NCI-H1694 treated with DMSO at 0.1 percent for 48 hours (cell line): ENCODE measurements at places on chromosomes 11 and 22.

GRCh38 chr11:99349151-99349673 lies 328.5 kb downstream of the CNTN5 start:
- peak; percentile 25 for DNase-seq

GRCh38 chr11:69211540-69211919 lies 55.8 kb downstream of the SMIM38 start:
- no peak for DNase-seq

DNA sequence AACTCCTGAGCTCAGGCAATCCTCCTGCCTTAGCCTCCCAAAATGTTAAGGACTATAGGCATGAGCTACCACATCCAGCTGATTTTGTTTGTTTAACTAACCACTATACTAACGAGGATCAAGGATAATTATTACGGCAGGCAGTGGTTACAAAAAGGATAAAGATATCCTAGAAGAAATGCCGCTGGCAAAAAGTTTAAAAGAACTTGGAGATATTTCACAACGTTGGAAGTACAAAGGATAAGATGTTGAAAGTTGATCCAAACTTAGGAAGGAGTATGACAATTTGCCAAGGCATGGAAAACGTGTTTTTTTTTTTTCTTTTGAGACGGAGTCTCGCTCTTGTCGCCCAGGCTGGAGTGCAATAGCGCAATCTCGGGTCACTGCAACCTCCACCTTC lies 13.4 kb downstream of the AP5B1 start:
- DNase-seq, result no peak

DNA sequence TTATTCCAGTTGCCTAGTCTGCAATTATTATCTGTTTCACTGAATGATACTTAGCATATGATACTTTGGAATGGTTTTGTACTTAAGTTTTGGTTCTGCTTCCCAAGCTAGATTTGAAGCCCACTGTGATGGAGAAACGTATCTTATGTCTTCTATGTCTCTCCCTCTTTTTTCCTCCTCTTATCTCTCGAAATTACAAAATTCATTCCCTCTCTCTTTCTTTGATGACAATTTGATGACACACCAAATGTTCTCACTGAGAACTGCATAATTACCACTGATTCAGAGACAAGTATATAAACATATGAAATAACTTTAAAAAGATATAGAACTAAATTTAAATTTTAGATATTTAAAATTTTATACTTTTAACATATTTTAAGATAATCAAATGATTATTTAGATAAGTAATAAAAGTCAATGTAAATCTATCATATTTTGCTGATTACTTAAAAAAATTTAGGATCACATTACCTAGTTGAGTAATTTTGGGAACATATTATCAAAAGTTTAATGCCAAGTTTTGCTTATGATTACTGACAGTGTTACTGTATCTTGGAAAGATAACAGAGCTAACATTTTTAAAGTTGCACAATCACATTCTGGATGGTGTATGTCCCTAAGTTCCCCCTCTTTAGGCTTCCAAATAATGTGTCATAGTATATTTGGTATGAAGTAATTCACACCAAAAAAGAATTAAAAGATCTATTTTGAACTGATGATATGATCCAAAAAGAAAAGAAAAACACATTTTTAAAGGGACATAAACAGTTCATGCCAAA lies 255.3 kb downstream of the SBF2 start:
- no peak for DNase-seq

DNA sequence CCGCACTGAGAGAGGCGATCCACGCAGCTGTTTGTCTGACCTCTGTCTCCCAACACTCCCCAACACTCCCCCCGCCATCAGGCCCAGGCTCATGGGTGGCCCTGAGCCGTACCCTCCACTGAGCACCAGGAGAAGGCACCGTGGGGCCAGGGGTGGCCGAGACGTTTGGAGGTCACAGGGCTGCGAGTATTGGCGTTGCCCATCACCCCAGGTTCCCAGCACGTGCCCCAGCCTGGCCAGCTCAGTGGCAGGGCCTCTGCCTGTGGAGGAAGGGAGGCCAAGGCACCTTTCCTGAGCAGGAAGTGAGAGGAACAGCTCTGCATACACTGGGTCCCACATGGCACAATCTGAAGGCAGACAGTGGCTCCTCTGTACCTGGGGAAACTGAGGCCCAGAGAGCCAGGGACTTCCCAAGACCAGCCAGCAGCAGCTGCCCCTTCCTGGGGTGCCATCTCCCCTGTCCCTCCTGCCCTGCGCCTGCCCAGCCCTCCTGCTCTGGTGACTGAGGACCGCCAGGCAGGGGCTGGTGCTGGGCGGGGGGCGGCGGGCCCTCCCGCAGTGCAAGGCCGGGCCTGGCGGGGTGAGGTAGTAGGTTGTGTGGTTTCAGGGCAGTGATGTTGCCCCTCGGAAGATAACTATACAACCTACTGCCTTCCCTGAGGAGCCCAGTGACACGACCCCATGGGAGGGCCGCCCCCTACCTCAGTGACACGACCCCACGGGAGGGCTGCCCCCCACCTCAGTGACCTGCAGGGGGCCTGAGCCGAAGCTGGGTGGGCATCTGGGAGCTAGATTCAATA lies 37.0 kb upstream of the PPARA start:
- DNase-seq, result no peak

DNA sequence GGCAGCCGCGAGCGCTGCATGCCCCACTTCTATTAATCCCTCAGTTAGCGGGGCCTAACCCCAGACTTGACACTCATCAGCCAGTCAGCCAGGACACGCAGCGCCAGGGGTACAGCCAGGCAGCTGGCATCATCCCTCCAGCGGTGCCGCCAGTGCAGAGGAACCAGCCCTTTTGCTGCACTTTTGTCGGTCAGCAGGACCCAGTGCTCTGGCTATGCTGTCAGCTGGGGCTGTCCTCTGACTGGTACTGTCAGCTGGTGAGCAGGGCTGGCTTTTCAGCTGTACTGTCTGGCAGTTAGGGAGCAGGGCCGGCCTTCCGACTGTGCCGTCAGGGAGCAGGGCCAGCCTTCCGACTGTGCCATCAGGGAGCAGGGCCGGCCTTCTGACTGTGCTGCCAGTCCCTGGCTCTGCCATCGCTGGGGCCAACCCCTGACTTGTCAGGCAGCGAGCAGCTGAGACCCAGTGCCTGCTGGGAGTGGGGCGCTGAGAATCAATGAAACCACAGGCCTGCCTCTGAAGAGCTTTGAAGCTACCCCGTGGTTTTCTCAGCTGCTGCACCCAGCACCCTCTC lies 115.4 kb downstream of the KIAA1671 start:
- DNase-seq, result no peak

DNA sequence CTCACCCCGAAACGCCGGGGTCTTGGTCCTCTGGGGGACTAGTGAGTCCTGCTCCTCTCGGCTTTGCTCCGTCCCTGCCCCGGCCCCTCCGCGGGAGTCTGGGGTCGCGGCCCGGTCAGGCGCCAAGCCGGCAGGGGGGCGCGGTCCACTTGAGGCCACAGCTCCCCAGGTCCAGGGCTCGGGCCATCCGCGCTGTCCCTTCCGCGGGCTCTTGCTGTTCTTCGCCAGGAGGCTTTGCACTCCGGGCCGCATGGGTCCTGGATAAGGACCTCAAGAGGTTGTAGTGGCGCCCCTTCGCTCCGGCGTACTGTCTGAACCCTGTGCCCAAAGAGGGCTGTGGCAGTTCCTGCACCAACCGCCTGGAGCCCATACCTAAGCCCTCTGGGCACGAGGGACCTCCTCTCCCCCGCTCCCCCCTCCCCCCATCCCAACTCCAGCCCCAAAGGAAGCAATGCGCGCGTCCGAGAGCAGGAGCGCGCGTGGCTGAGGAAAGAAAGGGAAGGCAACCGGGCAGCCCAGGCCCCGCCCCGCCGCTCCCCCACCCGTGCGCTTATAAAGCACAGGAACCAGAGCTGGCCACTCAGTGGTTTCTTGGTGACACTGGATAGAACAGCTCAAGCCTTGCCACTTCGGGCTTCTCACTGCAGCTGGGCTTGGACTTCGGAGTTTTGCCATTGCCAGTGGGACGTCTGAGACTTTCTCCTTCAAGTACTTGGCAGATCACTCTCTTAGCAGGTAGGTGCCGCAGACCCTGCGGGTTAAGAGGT lies at the start of gene ADM:
ADM (plus strand) TSS at position 579 of the 767 bp plus-strand sequence. CDS start 628 bp downstream, outside the sequence.
- peak; percentile 18 for DNase-seq

DNA sequence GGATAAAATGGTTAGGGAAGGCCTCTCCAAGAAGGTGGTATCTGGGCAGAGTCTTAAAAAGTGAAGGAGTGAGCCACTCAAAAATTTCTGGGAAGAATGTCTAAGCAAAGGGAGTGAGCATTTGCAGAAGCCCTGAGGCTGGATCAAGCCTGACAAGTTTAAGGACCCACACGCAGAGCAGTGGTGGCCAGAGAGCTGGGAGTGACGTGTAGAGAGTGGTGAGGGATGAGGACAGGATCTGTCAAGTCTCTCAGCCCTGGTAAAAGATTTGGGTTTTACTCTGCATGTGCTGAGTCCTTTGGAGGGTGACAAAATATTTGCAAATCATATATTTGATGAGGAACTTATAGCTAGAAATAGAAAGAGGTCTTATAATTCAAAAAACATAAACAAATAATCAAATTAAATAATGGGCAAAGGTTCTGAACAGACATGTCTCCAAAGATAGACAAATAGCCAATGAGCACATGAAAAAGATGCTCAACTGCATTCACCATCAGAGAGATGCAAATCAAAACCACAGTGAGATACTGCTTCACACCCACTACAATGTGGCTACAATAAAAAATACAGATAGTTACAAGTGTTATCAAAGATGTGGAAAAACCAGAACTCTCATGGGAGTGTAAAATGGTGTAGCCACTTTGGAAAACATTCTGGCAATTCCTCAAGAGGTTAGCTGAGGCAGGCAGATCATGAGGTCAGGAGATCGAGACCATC lies 107.2 kb upstream of the NNMT start:
- no peak for DNase-seq

- DNase-seq, result no peak
Observed at GRCh38 chr11:1029654-1030053, 6.9 kb downstream of the MUC6 start.

DNA sequence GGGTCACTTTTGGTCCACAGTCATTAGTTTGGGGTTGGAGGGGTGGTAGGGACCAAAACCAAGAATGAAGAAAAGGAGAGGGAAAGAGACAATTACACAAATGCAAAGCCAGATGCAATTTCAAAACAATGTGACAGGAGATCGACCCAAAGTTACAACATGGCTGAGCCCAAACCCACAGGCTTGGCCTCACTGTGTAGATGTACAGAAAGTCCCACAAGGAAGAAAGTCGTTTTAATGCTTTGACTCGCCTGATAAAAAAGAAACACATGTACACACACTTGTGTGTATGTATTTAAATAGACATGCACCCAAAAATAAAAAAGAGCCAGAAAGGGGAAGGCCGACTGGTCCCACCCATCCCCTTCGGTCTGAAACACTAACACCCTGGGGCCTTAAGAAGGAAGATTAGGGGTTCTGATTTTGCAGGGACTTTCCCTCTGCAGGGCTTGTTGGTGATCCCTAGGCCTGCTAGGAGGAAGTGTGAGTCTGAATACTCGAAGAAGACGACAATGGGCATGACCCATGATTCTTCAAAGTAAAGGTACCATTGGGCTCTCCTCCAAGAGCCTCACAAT lies 104.1 kb downstream of the ETS1 start:
- no peak for DNase-seq

GRCh38 chr11:61957021-61957770 lies 7.0 kb downstream of the BEST1 start:
- DNase-seq, result no peak

DNA sequence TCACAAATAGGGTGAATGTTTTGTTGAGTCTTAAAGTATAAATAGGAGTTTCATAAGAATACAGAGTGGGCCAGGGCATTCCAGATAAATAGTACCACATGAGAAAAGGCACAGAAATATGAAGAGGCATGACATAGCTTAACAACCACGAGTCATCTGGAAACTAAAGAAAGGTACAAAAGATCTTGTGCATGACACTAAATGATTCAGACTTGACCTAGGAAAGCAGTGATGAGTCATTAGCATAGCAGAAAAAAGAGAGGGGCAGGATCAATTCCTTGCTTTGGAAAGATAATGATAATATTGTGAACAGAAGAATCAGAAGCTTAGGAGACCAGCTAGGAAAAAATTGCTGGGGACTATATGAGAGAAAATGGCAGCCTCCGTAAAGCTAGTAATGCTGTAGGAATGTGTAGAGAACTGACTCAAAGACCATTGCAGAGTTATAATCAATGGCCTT lies 47.6 kb upstream of the FIBIN start:
- no peak for DNase-seq

DNA sequence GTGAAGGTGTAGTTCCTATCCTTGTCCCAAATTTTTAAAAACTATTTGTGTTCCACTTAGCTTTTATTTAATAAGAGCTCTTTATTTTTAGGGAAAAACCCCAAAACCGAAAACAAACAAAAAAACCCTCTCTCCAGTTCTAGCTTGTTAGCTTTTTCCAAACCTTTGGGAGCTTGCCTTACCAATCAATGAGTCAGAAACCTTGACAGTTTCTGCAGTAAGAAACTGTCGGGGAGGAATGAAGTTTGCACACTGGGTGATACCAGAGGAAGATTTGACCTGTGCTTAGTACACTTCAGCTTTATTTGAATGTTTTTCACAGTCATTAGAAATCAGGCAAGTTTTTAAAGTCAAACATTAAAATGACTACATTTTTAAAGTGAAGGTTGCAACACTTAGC lies 105.0 kb downstream of the FAT3 start:
- DNase-seq, result no peak

- no peak for DNase-seq
Observed at GRCh38 chr22:19509191-19509590, 15.0 kb downstream of the CLDN5 start.

GRCh38 chr22:30079952-30080533 lies at the start of gene HORMAD2:
TSS of gene HORMAD2 (plus strand) at chr22:30080464. CDS start at chr22:30093953, 13,489 bp downstream.
- DNase-seq, result no peak

DNA sequence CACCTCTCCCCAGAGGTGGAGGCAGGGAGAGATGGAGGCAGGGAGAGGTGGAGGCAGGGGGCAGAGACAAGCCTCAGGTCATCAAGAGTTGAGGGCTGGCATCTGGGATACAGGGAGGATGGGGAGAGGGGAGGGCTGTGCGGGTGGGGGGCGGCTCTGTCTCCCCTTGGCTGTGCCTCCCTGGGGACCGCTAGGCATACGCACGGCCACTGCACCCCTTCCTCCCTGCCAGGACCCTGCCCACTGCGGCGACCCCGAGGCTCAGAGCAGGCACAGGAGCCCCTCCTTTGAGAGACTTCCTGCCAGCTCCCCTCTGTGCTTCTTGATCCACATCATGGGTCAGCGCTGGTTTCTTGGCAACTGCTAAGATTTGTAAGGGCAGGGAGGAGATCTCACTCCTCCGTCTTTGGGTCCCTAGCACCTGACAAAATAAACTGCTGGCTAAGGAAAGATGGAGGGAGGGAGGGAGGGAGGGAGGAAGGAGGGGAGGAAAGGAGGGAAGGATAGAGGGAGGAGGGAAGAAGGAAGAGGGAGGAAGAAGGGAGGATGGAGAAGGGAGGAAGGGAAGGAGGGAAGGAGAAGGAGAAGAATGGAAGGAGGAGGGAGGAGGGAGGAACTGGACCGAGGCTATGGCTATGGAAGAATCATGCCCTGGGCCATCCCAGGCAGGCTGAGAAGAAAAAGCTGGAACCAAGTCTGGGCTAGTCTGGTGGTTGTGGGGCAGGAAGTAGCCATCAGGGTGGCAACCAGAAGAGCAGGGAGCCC lies 18.5 kb downstream of the PRR33 start:
- DNase-seq, result no peak
